ENCODE measurements at places on chromosomes 12 and 14.

DNA sequence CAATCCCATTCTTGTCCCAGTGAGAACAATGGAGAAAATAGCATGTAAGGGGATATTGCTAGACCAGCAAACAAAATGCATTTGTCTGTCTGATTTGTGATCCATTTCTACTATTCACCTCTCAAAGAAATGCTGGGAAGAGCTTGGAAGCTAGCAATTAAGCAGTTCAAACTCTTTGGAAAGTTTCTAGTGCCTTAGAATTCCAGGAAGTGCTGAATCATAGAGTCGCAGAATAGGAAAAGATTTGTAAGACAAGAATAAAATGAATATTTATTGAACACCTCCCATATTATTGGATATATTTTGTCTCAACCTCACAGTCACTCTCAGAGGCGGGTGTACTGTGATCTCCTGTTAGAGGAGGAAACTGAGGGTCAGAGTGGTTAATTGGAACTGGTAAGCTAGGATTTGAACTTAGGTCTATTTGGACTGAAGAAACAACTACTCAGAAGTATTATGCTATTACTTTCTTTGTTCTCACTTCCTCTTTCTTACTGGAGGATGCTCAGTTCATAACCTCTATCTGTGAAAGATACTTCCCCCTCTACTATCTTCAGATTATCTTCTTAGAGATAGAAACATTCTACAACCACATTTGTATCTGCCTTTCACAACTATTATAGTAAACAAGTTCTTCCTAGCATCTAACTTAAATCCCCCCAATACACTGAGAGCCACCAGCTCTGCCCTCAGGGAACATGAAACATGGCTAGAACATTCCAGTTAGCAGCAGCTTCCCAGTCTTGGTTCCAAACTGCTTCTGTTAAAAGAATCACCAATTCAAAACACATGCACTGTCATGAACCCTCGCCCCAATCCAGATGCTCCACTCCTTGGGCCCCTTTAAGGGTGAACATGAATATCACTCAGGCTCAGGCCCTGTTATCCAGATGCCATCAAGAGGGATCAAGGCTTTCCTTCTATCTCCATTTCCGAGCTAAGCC is 64.2 kb downstream of the DRAM1 start:
- DNase-seq, result no peak

GRCh38 chr12:123237646-123238329 is 4.6 kb downstream of the MTRFR start:
- DNase-seq, result no peak

GRCh38 chr12:97464385-97465321 is 2.0 kb downstream of the RMST start:
- DNase-seq, result no peak

DNA sequence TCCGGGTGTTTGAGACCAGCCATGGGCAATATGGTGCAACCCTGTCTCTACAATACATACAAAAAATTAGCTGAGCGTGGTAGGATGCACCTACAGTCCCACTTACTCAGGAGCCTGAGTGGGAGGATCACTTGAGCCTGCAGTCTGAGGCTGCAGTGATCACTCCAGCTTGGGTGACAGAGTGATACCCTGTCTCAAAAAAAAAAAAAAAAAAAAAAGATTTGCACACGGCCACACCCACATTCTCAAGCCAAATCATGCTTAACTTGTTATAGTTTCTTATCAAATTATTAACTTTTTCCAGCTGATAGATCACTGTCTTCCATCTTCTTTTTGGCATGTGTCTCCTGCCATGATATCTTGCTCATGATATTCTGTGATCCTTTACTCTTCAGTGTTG is 6.8 kb downstream of the DRAM1 start:
- no peak for DNase-seq

- DNase-seq, result no peak
Observed at GRCh38 chr14:69360438-69361108, 37.5 kb downstream of the ERH start.

DNA sequence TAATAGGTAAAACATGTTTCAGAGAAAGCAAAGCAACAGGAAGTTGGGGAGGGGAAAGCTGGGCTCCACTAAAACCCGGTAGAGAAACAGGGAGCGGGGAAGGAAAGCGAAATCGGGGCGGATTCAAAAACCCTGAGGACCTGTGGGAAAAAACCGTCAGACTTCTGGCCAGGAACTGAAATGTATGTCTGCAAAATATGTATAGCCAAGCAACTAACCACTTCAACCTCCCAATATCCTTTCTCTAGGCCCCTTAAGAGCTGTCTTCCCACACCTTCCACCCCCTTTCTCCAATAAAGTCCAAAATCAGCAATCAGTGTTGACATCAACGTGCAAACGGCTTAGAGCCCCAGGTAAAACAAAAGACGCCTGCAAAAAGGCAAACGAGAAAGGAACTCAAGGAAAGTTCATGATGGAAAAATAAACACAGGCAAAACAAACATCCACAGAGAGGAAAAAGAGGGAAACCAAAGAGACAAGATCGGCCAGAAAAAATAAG is 32.8 kb downstream of the SIX1 start:
- DNase-seq, result no peak

- DNase-seq, result no peak
Observed at GRCh38 chr14:25150401-25150800, 100.5 kb upstream of the STXBP6 start.

GRCh38 chr14:26395726-26396125 is 202.1 kb downstream of the NOVA1 start:
- DNase-seq, result peak; percentile 23

- no peak for DNase-seq
Observed at GRCh38 chr12:125696054-125696453, 630.8 kb downstream of the AACS start.

GRCh38 chr12:122834921-122835749 is at the start of gene HIP1R:
Gene HIP1R (plus strand): TSS chr12:122835457. CDS start chr12:122835551, 94 bp downstream.
- DNase-seq, result no peak

DNA sequence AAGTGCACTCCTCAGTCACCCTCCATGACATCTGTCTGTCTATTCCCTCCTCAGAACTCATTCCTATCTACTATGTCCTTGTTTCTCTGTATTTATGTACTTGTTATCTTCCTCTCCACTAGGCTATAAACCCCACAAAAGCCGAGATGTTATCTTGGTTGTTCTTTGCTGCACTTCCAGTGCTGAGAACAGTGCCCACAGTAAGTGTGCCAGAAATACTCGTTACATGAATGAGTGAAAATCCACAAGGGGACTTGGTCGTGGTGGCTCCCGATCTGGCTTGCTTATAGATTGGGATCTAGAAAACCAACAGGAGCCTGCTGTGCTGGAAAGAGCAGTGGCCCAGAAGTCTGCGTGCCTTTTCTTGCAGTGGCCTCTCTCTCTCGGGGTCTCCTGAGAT is 111.9 kb upstream of the PRMT8 start:
- no peak for DNase-seq

- DNase-seq, result no peak
Observed at GRCh38 chr12:28770322-28770721, 378.8 kb upstream of the FAR2 start.

- DNase-seq, result peak; percentile 75
Observed at GRCh38 chr12:76348079-76348901, at the start of gene BBS10. Gene BBS10 (minus strand): TSS chr12:76348415. CDS start chr12:76348358, 57 bp downstream.

- DNase-seq, result no peak
Observed at GRCh38 chr12:54377797-54378515, 6.6 kb downstream of the ZNF385A start.

DNA sequence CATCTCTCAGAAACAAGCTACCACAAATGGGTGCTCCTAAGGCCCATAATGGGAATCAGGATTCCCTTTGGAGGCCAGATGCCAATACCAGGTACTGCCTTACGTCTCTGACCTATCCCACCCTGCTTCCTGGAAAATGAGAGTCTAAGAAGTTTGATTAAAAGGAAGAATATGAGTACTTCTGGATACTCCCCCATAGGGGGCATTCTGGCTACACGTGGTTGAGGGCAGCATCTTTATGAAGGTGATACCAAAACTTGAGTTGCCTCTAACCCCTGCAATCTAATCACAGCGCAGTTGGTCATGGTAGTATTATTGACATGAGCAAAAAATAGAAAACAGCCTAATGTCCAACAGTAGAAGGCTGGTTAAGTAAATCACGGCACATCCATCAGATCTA is 184.2 kb upstream of the LHX5 start:
- no peak for DNase-seq

- DNase-seq, result no peak
Observed at GRCh38 chr14:68157971-68158371, 338.4 kb downstream of the RAD51B start.

GRCh38 chr14:103177376-103177775 is 54.1 kb downstream of the TNFAIP2 start:
- no peak for DNase-seq

GRCh38 chr12:110744601-110745264 is 2.0 kb upstream of the PPP1CC start:
- DNase-seq, result no peak

- DNase-seq, result no peak
Observed at GRCh38 chr12:44709166-44709565, 166.9 kb downstream of the NELL2 start.

- DNase-seq, result no peak
Observed at GRCh38 chr12:123114304-123115083, 36.4 kb downstream of the PITPNM2 start.

- no peak for DNase-seq
Observed at GRCh38 chr12:48542300-48542928, 17.0 kb downstream of the OR8S1 start.
